Bronchial smooth muscle cell (primary cell): ENCODE measurements at places on chromosomes 7 and 10. TPM values are rescaled to one million over a fixed set of nuclear protein-coding genes. Genes with fewer than 3 reads are reported as not detected.

Gene CHAT
- total RNA-seq: not detected in 2 replicates

Gene NEBL
- total RNA-seq: 0.16 and 0.34 TPM in 2 replicates

Gene STRIP2
- total RNA-seq: 0.77 and 7.3 TPM in 2 replicates

Gene ZNF365
- total RNA-seq: 0.94 and 2.8 TPM in 2 replicates

Gene GFRA1
- under 0.01 TPM in 2 replicates for total RNA-seq

Gene WDFY4
- not detected in 2 replicates for total RNA-seq

Gene OR6V1
- total RNA-seq: not detected in 2 replicates

Gene FGFR2
- total RNA-seq: under 0.01 and 0.09 TPM in 2 replicates
